ENCODE measurements at places on chromosomes 6 and 20. TPM values are rescaled to one million over a fixed set of nuclear protein-coding genes. Genes with fewer than 3 reads are reported as not detected.

Gene PRKN
- 6.5 TPM for total RNA-seq

Gene TNNC2
- 23.2 TPM for total RNA-seq

Gene CNKSR3
- total RNA-seq, result 20.9 TPM

Gene LY6G6F
- not detected for total RNA-seq

Gene HRH3
- 0.16 TPM for total RNA-seq

DNA sequence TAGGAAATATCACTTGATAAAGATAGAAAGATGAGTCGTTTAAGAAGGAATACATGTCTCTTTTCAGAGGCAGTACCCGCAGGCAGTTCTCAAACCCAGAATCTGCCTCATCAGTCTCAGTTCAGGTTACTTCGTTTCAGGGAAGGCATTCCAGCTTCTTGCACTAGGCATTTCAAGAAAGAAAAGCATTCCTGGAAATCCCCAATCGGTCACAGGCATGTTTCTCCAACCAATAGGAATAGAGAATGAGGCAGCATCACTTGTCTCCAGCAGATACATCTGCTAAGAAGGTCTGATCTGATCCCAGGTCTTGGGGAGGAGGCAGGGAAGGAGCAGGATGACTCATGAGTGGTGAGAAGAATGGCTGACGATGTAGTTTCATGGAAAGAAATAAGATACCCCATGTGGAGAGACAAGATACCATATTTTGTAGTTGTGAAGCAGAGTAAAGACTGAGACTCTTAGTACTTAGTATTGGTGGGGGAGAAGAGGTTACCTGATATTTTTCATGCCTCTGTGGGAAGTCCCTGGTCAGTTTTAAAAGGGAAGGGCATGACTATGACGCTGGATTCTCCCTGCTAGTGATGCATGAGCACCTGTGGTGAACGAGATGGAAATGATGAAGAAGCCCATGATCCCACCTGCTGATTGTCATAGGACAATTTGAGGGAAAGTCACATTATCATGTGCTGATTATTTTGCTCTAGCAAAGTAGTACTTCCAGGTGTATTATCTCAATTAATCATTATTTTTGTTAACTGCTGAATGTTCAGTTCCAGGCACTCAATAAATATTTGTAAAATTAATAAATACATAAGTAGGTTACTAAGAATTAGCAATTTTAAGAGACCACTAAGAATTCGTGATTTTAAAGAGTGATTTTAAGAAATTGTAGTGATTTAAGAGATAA lies 20.3 kb upstream of the HLA-DRB1 start:
- peak; percentile 80 for DNase-seq

DNA sequence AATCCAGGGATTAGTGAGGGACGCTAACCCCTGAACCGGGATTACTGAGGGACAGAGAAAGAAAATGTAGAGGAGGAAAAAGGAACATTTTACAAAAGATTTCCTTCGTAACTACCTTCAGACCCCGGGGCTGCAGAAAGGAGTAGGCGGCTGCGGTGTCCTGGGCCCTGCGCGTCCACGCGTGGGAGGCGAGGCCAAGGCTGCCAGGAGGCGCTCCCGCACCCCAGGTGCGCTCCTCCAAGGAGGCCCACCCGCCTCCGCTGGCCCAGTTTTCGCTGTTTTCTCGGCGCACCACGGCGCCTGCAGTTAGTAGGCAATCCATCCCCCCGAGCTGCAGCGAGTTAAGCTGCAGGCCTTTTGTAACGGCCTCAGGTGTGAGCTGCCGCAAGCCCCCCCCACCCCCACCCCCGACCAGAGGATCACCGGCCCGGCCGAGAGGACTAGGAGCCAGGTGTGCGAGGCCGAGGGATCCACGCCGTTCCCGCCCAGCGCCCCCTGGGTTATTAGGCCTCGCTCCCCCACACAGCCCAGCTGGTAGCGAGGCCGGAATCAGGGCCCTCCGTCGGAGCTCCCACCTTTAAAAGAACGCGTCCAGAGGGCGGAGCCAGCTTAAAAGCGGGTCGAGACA lies 380.3 kb upstream of the ARID1B start:
- no peak for DNase-seq

- DNase-seq, result no peak
These were observed 1.4 kb downstream of the NCOA6 start for GRCh38 chr20:34824026-34824425.

DNA sequence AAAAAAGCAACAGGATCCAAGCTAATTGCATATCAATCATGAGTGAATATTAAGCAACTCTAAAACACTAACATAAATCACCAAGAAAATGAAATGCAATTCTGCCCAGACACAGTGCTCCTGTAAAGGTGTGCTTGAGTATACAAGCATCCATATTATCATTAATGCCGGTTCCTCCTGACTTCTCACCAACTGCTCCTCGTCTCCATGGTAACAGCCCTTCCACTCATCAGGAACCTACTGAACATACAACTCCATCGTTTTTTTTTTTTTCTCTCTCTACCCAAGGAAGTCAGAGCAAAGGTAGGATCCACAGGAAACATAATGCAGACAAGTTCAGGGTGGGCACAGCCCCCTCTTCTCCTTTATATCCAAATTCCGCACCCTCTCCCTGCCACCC lies 12.4 kb downstream of the GABBR1 start:
- no peak for DNase-seq

DNA sequence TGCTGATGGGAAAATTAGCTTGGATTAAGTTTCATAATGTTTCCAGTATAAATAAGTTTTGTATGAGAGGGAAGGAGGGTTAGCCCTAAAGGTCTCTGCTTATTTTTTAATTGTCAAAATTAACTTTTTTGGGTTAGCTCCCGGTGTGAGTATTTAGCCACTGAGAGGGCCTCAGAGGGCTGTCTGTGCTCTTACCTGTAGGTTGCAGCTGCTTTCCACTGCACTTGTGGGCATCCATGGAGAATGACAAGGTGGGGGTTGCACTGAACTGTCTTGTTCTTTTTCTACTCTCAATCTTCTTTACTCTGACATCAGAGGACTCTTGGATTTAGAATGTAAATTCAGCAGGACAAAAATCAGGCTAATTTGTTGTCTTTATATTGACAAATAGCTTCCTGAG lies 81.4 kb downstream of the CD164 start:
- DNase-seq, result no peak

DNA sequence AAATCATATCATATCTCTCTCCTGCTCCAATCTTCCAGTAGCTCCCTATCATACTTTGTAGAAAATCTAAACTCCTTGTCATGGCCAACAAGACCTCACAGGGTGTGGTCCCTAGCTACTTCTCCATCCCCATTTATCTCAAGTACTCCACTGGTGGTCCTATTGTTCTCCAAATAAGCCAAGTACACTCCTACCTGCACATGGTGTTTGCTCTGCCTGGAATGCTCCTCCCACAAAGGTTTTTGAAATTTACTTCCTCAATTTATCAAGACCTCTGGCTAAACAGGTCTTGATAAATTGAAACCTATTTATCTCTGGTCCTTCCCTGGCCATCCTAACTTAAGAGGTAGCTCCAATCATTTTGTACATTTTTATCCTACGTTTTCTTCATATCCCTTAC lies 12.1 kb downstream of the TMX4 start:
- no peak for DNase-seq

DNA sequence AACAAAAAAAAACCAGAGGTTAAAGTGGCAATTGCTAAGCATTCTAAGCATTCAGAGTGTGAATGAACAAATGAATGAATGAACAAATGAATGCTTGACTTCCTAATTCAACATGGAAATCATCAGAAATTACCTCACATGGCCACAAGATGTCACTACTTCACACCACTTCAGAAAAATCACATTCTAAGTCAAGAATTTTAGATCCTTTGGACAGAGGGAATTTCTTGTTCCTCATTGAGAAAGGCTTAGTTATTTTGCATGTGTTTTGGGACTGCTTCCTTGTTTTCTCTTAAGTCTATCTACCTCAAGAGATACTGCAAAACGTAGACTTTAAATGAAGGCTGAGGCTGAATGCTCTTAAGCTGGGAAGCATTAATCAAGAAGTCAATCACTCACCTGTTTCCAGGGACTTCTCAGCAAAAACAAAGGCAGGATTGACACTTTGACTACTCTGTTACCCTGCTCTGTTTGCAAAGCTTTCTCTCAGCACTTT lies 120.2 kb downstream of the MBOAT1 start:
- peak; percentile 18 for DNase-seq

DNA sequence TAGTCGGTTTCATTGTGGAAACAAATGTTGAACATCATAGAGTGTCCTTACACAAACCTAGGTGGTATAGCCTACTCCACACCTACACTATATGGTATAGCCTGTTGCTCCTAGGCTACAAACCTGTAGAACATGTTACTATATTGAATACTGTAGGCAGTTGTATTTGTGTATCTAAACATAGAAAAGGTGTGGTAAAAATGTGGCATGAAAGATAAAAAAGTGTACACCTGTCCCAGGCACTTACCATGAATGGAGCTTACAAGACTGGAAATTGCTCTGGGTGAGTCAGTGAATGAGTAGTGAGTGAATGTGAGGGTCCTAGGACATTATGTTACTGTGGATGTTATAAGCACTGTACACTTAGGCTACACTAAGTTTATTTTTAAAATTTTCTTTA lies 103.0 kb downstream of the ZFAND3 start:
- DNase-seq, result no peak

DNA sequence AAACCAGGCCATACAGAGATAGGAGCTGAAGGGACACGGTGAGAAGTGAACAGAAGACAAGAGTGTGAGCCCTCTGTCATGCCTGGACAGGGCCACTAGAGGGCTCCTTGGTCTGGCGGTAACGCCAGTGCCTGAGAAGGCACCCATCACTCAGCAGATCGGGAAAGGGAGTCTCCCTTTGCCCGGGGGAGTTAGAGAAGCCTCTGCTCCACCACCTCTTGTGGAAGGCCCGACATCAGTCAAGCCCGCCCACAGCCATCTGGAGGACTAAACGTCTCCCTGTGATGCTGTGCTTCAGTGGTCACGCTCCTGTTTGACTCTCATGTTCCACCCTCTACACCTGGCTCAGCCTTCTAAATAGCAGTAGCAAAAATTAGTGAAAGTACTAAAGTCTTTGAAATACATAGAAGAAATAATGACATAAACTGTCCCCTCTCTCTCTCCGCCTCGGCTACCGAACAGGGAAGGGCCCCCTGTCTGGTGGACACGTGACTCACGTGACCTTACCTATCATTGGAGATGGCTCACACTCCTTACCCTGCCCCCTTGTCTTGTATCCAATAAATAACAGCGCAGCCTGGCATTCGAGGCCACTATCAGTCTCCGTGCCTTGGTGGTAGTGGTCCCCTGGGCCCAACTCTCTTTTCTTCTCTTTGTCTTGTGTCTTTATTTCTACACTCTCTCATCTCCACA lies 66.7 kb downstream of the RPP21 start:
- no peak for DNase-seq

- no peak for DNase-seq
These were observed 29.4 kb upstream of the KIF6 start for GRCh38 chr6:39754514-39755115.

- no peak for DNase-seq
These were observed 66.9 kb upstream of the RIN2 start for GRCh38 chr20:19691125-19691524.

- no peak for DNase-seq
These were observed 154.5 kb downstream of the CD83 start for GRCh38 chr6:14271789-14272736.

DNA sequence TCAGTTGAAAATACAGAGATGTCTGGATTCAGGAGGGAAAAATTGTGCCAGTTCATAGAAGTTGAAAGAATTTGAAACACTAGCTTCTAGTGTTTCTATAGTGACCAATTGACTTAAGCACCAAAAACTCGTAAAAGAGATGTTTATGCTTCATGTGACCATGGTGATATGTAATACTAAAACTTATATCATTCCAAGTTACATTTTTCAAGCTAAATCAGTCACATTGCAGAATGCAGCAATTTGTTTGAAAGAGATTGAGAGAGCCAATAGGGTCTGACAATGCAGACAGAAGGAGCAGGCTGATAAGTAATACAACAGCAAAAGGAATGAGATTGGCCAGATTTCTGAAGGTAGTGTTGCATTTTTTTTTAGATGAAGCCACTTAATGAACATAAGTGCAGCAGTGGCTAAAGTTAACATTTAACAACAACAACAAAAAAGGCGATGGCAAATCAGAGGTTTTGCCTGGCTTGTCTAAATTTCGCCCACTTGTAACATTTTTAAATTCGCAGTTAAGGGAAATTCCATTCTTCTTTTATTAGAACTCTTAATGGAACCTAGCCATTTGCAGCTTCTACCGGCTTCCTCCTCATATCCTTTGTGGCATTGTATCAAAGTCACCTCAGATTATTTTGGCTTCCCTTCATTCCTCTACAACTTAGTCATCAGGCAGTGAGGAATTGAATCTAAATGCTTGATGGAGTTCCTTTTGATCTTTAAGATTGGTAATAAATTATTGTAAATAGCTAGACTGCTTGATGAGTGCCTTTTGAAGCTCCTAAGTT lies 484.0 kb upstream of the SOX4 start:
- no peak for DNase-seq

DNA sequence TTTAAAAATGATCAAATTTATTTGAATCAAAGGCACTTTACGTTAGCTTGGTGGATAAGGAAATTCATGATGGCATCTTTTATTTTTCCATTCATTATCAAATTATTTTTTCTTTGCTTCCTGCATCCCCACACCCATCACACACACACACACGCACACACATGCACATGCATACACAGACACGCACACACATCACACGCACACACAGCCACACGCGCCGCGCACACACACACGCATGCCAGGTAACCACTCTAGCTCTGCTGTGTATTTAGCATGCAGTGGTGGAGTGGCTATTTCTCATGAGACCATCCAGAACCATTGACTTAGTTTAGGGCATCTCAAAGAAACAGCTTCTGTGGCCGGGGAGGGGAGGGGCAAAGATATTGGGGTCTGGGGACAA lies 47.0 kb downstream of the GNAS start:
- no peak for DNase-seq

GRCh38 chr6:75317503-75318206 lies 33.1 kb upstream of the TMEM30A start:
- no peak for DNase-seq

DNA sequence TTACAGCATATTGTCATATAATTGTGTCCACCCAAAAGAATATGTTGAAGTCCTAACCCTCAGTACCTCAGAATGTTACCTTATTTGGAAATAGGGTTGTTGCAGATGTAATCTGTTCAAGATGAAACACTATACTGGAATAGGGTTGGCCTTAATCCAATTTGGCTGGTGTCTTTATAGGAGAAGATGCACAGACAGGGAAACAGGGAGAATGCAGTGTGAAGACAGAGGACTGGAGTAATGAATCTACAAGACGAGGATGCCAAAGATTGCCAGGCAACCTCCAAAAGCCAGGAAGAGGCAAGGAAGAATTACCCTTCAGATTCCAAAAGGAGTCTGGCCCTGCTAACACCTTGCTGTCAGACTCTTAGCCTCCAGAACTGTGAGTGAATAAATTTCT lies 482.9 kb downstream of the PTPRT start:
- DNase-seq, result no peak

GRCh38 chr6:3517350-3517749 lies 60.5 kb upstream of the SLC22A23 start:
- no peak for DNase-seq

All from urinary bladder (tissue), 4 donors.